ENCODE measurements at places on chromosomes 11 and 22.

GRCh38 chr11:100805506-100806199 lies 118.6 kb downstream of the ARHGAP42 start:
- DNase-seq: no peak

- DNase-seq: no peak
These were observed 100.4 kb upstream of the DDI1 start for GRCh38 chr11:103936059-103936458.

- peak; percentile 55 for DNase-seq
These were observed 55.3 kb upstream of the CD44 start for GRCh38 chr11:35083431-35084238.

DNA sequence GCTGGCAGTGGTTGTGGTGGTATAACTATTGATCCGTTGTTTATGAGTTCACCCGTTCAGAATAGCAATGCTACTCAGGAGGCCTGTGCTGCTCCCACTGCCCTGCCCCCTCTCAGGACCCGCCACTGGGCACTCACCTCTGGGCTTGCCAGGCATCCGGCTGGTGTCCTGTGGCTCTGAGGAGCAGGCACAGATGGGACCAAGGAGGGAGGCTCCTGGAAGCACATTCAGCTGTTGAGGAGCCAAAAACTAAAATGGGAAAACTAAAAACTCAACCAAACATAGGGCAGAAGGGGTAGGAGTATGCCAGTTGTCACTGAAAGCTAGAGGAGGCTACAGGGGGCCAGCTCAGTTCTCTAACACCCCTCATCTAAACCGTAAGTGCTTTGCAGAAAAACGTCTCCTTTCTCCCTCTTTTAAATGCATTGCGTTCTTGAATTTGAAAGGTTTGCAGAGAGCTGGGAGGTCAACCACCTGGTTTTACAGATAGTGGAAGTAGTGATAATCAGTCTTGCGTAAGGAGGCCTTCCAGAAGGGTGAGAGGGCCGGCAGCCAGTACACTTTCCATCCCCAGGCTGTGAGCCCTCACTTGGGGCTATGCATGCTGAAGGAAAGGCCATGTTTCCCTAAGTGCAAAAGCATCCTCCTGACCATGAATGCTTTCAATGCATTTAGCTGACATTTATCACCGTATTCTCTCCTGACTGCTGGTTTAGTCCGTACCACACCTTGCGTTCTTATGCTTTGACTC lies 547.4 kb downstream of the NTM start:
- no peak for DNase-seq

DNA sequence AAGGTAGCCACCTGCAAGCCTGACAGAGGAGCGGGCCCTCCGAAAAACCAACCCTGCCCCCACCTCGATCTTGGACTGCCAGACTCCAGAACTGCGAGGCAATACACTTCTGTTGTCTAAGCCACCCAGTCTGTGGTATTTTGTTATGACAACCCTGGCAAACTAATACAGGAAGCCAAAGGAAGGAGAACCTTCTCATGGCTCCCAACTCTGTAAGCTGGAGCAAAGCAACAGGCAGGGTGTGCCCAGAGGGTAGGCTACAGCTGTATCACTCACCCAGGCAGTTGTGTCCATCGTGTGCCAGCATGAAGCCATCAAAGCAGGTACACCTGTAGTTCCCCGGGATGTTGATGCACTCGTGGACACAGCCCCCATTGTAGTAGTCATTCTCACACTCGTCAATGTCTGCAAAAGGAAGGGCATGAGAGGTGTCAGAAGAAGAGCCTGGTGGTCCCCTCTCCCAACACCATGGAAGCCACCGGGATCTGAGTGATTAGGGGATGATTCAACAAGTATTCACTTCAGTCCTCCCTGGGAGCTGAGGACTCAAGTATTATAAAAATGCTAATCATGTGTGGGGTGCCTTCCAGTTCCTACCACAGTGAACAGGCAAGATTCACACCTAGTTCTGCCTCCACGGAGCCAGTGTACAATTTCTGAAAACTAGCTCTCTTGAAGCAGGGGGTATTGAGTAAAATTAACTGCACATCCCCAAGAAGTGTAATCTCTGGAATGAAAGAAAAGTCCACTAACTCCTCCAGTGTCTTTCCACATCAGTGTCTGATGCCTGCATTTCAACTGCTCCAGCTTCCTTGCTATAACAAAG lies 23.3 kb downstream of the SCUBE1 start:
- no peak for DNase-seq

Measured in activated CD4-positive, alpha-beta T cell treated with anti-CD3 and anti-CD28 coated beads, Interleukin-2, amount 50 U/mL, for 4 hours (primary cell).